ENCODE measurements at places on chromosomes 11 and 22.

- no peak for DNase-seq
Measured at GRCh38 chr11:133136376-133136775, 395.9 kb downstream of the OPCML start.

- no peak for DNase-seq
Measured at GRCh38 chr11:126403658-126404057, 48.2 kb downstream of the ST3GAL4 start.

GRCh38 chr11:19027829-19028595 lies 32.5 kb downstream of the MRGPRX2 start:
- no peak for DNase-seq

GRCh38 chr11:65650547-65651338 lies 12.0 kb downstream of the RELA start:
- DNase-seq = no peak

- DNase-seq = no peak
Measured at GRCh38 chr11:12777208-12777874, 103.1 kb downstream of the TEAD1 start.

DNA sequence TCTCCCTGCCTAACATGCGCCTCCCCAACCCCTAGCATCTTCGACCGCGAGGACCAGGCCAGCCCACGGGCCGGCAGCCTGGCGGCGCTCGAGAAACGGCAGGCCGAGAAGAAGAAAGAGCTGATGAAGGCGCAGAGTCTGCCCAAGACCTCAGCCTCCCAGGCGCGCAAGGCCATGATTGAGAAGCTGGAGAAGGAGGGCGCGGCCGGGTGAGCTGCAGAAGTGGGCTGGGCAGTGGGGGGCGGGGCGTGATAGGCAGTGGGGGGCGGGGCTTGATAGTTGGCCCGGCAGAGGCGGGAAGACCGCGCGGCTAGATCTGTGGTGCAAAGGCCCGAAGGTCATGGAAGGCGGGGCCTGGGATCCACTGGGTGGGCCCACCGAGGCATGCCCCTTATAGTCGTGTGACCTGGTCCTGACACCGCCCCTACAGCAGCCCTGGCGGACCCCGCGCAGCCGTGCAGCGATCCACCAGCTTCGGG lies 8.7 kb downstream of the SELENOM start:
- DNase-seq = no peak

- peak; percentile 60 for DNase-seq
Measured at GRCh38 chr11:73982595-73982989, at the start of gene UCP2. Gene UCP2, minus strand, starts transcription at chr11:73982843. Its CDS starts 4,465 bp downstream, at chr11:73978378.

- DNase-seq = no peak
Measured at GRCh38 chr11:121389651-121390050, 62.5 kb upstream of the SORL1 start.

DNA sequence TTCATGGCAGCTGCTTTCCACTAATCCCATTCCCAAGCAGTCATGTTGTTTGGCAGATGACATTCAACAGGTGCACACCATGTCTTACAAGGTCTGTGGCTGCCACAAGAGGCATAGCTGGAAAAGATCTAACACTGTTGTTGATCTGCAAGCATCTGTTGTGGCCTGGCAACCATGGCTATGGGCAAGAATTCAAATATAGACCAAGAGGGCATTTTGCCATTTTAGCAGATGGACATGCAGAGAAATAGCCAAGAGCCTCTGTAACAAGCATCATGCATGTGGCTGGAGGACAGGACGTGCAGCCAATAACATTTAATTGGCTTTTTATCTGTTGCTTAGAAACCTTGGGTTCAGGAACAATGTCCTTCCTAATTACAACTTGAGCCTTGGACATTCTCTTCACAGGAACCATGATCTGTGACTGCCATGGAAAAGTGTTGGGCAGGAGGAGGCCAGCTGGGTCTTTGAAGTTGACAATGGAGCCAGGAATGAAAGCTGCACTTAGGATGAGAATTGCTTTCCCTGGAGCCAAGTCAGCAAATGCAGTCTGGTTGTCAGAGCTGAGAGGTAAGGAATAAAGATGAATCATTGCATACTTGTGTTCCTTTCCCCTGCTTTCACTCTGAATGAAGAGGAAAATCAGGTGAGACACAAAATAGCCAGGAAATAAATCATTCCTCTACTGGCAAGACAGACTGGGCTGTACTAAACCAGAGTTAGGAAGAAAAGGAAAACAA lies 113.6 kb upstream of the ANO5 start:
- DNase-seq = no peak

GRCh38 chr11:17400048-17400775 lies 11.8 kb upstream of the KCNJ11 start:
- DNase-seq = no peak

- DNase-seq = no peak
Measured at GRCh38 chr11:75840522-75840921, 25.5 kb downstream of the UVRAG start.

DNA sequence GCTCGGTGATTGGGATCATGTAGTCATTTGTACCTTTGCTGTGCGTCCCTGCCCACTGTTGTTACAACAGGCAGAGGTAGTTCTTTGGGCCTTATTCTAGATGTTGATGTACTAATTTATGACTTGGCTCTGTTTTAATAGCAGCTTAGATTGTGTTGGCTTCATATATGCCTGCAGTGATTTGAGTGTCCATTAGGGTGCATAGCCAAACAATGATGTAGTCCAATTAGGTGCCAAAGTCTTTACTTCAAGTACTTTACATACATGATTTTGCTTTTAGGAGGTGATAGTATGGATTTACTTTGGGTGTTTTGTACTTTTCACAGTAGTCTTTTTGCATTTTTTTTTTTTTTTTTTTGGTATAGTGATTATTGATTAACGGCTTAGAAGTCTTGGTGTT lies 46.4 kb downstream of the PPP6R3 start:
- no peak for DNase-seq

DNA sequence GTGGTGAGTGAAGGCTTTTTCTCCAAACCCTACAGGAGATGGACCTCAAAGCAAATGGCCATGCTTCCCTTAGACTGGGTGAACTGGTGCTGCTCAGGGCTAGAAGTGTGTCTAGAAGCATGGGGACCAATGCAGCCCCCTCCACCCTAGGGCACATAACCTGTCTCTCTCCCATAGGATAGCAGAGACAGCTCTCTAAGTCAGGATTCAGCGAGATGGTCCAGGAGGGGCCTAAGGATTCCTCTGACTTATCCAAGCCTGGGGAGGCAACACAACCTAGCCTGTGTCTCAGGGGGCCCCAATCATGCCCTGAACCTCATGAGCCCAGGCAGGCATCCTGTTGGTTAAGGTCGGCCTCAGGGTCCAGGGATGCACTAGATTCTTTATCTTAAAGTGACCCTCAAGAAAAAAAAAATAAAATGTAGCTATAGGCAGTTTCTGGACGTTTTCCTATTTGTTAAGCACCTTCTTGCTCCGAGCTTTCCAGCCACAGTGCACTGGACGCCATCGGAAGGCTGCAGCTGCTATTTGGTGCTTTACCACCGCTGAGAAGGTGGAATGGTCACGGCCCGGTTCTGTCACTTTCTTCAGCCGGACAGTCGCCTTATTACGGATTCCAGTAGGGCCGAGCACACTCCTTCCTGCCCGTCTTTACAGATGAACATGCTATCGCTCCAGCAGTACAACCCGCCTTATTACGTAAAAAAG lies 5.0 kb upstream of the CCND1 start:
- no peak for DNase-seq

- peak; percentile 46 for DNase-seq
Measured at GRCh38 chr11:61061081-61061826, 41.0 kb upstream of the CD5 start.

- no peak for DNase-seq
Measured at GRCh38 chr11:37456746-37457145, 858.7 kb upstream of the RAG2 start.

DNA sequence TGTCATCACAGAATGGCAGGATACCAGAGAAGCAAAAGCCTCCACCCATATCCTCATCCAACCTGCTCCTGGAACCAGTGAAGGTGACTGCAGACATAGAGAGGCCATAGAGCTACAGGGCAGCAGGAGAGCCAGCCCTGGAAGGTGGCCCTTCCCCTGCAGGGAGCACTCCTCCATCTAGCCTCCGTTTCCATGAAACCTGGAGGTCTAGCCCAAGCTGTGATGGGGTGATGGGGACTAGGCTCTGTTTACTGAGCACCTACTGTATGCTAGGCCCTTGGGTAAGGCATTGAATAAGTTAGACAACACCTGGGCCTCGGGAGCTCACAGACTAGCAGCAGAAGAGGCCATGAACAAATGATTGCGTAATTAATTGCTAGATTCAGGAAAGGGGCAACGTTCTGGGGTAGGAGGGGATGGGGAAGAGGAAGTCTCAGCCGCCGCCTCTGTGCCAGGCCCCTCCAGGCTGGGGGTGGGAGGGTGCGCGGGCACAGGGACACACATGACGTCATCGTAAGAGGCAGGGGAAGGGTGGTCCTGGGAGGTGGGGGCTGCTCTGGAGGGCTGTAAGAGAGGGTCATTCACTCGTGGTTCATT lies 784 bp upstream of the SYNGR1 start:
- no peak for DNase-seq

Data from stimulated activated CD8-positive, alpha-beta memory T cell treated with anti-CD3 and anti-CD28 coated beads, Interleukin-15, amount 100 ng/mL, for 1 hour (primary cell).